ENCODE measurements at places on chromosomes 12 and 14.

- no peak for DNase-seq
These were observed 18.9 kb downstream of the PITPNM2 start for GRCh38 chr12:123131879-123132402.

- DNase-seq: no peak
These were observed at the start of gene TAS2R50 for GRCh38 chr12:10986812-10987211. TAS2R50 (minus strand) TSS chr12:10986912; CDS start chr12:10986860, 52 bp downstream.

DNA sequence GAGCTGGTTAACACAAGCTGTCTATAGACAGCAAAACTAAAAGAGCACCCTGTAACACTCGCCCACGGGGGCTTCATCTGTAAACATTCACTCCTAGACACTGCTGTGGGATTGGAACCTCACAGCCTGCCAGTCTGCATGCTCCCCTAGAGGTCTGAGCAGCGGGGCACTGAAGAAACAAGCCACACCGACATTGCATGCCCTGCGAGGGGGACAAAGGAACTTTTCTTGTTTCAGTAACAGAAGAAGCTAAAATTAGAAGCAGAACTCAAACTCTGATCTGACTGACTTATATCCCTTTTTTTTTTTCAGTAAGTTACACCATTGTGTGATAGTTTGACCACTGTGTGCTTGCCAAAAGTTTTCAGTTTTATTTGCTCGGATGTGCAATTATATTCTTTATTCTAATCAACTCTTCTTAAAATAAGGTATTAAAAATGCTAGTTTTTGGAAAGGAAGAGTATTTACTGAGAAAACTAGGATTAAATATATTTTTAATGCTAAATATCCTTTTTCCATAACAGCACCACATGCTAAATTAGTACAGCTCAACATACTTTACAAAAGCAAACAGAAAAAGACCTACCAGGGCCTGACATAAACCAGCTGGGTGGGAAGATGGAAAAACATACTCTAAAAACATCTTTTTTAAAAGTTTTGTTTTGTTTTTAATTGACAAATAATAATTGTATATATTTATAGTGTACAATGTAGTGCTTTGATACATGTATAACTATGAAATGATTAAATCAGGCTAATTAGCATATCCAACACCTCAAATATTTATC, 100.2 kb downstream of the EPS8 start:
- no peak for DNase-seq

- peak; percentile 21 for DNase-seq
These were observed 450 bp downstream of the DDN start for GRCh38 chr12:48998497-48999353.

GRCh38 chr14:32081901-32082300, 4.8 kb downstream of the ARHGAP5 start:
- DNase-seq: no peak

- no peak for DNase-seq
These were observed 7.6 kb downstream of the CEP170B start for GRCh38 chr14:104872469-104873341.

DNA sequence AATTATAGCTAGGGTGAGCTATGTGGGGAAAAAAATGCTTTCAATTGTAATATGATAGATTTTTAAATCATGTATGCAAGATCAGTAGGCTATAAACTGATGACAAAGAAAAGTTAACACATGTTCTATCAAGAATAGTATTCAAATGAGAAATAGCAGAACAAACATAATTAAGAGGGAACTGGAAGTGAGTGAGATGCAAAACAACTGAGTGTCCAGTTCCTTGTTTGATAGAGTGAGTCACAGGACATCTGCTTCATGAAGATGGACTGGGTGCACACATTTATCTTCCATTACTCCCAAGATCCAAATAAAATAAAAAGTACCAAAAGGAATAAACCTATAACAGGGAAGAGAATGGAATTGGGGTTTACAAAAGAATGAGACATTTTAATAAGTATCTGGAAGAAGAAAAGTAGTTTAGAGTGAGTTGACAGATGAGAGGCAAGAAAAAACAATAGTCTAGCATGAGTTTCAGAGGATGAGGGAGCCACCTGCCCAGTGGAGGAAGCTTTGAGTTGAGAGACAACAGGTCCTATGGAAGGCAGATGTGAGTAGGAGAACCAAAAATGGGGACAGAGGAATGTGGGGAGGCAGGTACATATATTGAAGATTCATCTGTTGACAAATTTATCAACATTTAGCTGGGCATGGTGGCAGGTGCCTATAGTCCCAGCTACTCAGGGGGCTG, 178.1 kb upstream of the ARHGAP5 start:
- no peak for DNase-seq

DNA sequence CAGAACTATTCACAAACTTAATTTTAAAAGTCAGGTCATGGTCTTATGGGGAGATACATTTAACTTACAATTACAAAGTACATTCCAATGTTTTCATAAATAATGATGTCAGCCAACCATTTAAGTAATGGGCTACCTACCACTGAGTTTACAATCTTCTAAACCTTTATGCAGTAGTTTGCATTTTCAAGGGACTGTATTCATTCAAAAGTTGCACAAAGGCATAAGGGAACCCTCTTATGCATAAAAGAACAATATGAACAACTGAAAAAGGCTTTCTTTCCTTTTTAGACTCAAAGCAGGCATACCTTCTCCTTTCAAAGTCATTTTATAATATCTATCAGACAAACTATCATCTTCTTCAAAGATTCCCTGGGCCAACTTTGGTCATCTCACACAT, 230.2 kb downstream of the SLC2A13 start:
- no peak for DNase-seq

DNA sequence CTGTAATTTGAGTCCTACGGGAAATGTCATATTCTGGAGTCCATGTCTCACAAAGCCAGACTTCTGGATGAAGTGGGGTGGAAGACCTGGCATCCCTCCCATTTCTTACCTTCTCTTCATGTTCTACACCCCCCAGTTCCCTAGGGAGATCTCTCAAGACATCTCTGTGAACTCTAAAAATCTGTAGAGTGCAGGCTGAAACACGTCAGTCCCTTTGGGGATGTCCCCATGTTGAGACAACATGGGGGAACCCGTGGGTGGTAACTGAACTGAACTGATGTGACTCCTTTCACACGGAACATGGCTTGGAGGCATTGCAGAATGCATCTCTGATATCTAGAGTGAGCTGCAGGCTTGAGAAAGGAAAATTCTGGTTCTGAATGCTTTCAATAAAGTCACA, 15.2 kb downstream of the SERPINA12 start:
- no peak for DNase-seq

GRCh38 chr12:130868412-130868811, 3.5 kb upstream of the RAN start:
- no peak for DNase-seq

- no peak for DNase-seq
These were observed 11.2 kb upstream of the PXN start for GRCh38 chr12:120276734-120277133.

DNA sequence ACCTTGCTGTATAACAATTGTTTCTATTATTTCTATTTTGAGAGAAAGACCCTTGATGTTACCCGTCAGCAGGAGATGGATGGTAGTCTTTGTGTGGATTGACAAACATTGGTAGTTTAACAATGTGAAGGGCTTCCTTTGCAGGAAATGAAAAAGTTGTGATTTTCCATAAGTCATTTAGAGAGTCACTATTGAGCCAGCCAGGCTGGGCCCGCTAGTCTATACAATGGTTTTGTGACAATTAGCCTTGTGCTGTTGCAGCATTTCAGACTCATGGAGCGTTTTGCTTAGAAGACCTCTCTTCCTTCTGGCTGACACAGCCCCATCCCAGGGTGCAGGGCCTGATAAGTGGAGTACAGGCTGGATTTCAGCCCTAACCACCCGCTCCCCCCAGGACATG, 18.3 kb upstream of the SLC38A2 start:
- peak; percentile 62 for DNase-seq

GRCh38 chr12:91778091-91778832, 367.4 kb downstream of the BTG1 start:
- DNase-seq: peak; percentile 20

DNA sequence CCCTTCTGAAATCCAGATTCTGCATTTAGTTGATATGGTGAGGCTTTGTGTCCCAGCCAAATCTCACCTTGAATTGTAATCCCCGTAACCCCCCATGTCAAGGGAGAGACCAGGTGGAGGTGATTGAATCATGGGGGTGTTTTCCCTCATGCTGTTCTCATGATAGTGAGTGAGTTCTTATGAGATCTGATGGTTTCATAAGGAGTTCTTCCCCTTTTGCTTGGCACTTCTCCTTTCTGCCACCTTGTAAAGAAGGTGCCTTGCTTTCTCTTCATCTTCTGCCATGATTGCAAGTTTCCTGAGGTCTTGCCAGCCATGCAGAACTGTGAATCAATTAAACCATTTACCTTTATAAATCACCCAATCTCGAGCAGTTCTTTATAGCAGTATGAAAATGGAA, 23.1 kb upstream of the C12orf42 start:
- no peak for DNase-seq

DNA sequence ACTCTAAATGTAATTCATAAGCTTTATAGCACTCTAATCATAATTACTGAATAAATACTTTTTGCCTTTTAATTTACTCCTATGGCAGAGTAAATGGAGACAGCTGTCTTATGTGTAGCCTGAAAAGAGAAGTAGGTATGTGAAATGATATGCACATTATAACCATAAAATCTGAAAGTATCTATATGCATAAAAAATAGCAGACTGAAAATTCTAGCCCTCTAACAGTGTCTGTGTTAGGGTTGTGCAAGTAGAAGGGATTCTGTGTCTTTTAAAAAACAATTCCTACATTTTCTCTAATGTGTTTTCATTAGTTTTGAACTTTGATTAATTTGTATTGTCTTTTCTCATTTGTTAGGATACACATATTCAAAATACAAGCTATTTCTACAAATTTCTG, 94.9 kb downstream of the TXNDC16 start:
- DNase-seq: no peak

DNA sequence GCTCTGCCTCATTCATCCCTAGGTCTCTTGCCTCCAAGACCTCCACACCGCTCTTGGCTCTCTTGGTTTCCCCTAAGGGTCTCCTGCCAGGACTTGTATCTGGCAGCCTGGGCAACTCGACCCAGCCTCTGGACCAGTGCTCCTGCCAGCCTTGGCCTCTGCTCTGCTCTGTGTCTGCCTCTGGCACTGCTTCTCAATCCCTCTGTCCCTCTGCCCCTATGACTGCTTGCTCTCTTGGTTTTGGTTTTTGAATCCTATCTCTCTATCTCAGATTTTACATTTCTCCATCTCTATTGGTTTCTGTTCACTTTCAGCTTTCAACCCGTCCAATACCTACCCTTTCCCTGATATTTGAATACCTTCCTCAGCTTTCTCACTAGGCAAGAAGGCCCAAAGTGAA, 6.3 kb downstream of the ITGA5 start:
- peak; percentile 33 for DNase-seq

- no peak for DNase-seq
These were observed 107.5 kb upstream of the FAR2 start for GRCh38 chr12:29041621-29042020.

GRCh38 chr12:48002414-48002730, 1.9 kb downstream of the COL2A1 start:
- DNase-seq: no peak

DNA sequence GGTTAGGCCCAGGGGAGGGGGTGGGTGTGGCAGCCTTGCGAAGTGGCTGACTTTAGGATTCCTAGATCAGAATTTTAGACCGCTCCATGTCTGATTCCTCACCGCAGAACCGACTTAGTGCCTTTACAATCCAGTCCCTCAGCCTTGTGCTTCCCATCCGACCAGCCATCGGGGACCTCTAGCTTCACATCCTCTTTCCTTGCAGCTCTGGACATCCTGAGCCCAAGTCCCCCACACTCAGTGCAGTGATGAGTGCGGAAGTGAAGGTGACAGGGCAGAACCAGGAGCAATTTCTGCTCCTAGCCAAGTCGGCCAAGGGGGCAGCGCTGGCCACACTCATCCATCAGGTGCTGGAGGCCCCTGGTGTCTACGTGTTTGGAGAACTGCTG, 557 bp downstream of the COPS7A start:
- peak; percentile 42 for DNase-seq

DNA sequence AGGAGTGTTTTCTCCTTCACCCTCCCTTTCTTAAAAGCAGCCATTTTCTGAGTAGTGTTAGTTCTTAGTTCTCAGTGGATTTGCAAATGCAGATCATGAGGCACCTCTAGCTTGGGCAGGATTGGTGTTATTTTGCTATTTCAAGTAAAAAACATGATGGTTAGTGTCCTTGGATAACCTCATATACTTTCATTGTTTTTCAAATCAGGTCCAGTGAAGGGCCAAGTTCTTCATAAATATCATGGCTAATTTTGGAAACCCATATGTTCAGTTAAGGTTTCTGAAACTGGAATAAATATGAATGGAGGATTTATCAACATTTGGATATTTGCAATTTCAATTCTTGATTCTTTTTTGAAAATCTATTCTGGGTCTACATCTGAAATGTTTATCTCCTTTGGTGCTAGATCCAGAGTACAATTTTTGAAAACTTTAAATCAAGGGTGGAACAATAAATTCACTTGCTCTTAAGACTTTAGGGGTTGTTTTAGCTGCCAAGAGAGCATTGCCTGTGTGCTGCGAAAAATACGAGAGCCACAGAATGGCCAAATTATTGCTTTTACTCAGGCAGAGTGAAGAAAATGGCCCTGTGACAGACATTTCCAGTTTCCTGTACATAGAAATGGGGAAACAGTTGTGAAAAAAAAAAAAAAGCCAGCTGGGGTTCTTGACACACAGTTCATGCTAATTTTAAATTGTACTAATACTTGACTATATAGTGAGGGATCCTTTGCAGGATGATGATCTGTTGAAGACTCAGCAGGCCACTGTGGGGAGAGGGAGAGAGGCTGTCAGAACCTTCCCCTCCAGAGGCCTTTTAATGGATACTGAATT, 104.6 kb downstream of the BICD1 start:
- DNase-seq: no peak

DNA sequence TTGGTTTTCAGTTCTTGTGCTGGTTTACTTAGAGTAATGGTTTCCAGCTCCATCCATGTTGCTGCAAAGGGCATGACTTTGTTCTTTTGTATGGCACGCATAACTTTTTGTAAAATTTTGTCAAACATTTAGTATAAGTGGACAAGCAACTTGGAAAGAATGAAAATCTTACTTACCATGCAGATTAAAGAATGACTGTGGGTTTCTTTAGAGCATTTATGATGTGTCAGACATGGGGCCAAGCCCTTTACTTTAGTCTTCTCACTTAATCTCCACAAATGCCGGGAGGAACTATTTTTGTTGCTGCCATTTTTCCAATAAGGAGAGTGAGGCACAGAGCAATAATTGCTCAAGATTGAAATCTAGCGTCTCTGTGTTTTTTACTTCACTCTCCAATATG, 652.5 kb upstream of the TBX3 start:
- DNase-seq: no peak

DNA sequence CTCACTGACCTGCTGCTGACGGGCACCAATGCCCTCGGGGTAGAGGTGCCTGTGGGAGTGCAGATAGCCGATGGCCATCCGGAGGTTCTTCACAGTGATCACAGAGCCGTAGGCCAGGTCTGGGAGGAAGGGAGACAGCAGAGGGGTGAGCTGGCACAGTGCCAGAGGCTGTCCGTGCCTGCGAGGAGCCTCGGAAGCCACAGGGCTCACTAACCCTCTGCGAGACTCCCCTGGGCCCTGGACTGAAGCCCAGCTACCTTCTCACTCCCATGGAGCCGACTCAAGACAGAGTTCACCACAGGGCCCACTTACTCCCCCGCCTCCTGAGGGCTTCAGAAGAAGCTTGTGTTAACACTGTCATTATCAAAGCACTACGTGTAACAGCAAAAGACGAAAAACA, 24.5 kb downstream of the POMT2 start:
- DNase-seq: no peak

- DNase-seq: no peak
These were observed 165.5 kb downstream of the SLC38A4 start for GRCh38 chr12:46660276-46660675.

- no peak for DNase-seq
These were observed 56.2 kb upstream of the CCDC198 start for GRCh38 chr14:57549765-57550420.
